ENCODE measurements at places on chromosomes 1 and 21.

GRCh38 chr1:177340601-177341067 is 169.9 kb downstream of the BRINP2 start:
- no peaks in the 10 kb centered on the region for H3K27me3 ChIP-seq
- no peak overlapping the region for H3K27ac ChIP-seq
- H3K4me1 ChIP-seq = no peaks in the 10 kb centered on the region
- H3K36me3 ChIP-seq = no peaks in the 10 kb centered on the region
- DNase-seq = no peak

DNA sequence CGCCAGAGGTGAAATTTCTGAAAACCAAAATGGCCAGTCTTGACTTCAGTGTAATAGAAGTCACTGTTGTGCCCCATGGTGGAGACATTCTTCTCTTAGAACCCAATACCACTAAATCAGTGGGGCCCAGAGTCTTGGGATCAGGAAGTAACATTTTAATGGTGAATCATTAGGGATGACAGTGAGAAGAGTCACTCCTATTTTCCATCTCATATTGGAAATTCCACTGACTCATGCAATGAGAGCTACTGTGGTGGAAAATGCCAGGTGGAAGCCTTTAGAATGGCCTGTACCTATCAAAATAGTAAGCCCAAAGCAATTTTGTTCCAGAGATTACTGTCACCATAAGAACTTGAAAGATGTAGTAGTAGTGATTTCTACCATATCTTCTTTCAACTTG is 20.6 kb upstream of the PPM1J start:
- no peak overlapping the region for H3K4me3 ChIP-seq
- H3K4me1 ChIP-seq = no peaks in the 10 kb centered on the region
- no peak for DNase-seq
- H3K27ac ChIP-seq = no peak overlapping the region
- H3K27me3 ChIP-seq = no peaks in the 10 kb centered on the region
- H3K36me3 ChIP-seq = no peaks in the 10 kb centered on the region

GRCh38 chr1:78854556-78854955 is 152.0 kb downstream of the ADGRL4 start:
- no peaks in the 10 kb centered on the region for H3K4me1 ChIP-seq
- no peak for DNase-seq
- no peak overlapping the region for H3K27ac ChIP-seq
- H3K27me3 ChIP-seq = no peaks in the 10 kb centered on the region
- H3K4me3 ChIP-seq = no peak overlapping the region

DNA sequence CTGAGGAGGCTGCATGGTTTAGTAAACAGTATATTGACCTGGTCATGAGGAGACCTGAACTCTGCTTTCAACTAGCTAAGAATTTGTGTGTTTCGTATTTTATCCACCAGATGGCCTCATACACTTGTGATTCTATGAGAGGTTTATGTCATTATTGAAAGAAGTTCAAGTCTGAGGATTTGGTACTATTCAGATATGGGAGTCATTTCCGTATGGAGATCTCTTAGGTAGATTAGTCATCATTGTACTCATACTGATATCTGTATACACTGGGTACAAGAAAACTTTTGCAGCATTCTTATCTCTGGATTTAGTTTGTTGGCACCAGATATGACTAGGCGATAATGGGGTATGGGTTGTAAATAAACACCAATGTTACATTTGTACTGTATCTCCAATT is 26.6 kb downstream of the ATF6 start:
- DNase-seq = no peak
- H3K27ac ChIP-seq = no peak overlapping the region
- H3K4me3 ChIP-seq = no peak overlapping the region
- no peaks in the 10 kb centered on the region for H3K36me3 ChIP-seq

DNA sequence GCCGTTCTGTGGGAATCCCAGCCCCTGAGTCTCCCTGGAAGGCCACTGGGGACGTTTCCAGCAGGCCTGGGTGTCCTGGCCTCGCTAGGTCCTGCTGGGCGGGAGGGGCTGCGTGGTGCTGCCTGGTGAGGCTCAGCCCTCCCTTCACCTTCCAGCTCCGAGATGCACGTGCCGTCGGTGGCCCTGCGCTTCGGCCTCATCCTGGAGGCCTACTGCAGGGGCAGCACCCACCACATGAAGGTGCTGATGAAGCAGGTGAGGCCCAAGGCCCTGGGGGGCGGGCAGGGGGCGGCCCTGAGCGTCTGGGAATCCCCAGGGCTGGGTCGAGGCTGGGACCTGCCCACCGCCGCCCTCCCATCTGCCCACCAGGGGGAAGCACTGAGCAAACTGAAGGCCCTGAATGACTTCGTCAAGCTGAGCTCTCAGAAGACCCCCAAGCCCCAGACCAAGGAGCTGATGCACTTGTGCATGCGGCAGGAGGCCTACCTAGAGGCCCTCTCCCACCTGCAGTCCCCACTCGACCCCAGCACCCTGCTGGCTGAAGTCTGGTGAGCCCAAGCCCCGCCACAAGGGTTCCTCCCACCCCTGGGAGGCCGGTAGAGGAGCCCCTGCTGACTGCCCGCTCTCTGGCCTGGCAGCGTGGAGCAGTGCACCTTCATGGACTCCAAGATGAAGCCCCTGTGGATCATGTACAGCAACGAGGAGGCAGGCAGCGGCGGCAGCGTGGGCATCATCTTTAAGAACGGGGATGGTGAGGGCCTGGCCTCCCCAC is 70.3 kb downstream of the PIK3CD start:
- peaks cover 4% of the 10 kb centered on the region for H3K4me1 ChIP-seq
- H3K36me3 ChIP-seq = no peaks in the 10 kb centered on the region
- no peak overlapping the region for H3K4me3 ChIP-seq
- no peak for DNase-seq
- H3K27ac ChIP-seq = no peak overlapping the region

All from ovary (tissue), 10 donors.